ENCODE measurements at places on chromosomes 6 and 20. TPM values are rescaled to one million over a fixed set of nuclear protein-coding genes. Genes with fewer than 3 reads are reported as not detected.

GRCh38 chr20:49361862-49362660 lies 84.2 kb upstream of the ZNFX1 start:
- no peak for DNase-seq

DNA sequence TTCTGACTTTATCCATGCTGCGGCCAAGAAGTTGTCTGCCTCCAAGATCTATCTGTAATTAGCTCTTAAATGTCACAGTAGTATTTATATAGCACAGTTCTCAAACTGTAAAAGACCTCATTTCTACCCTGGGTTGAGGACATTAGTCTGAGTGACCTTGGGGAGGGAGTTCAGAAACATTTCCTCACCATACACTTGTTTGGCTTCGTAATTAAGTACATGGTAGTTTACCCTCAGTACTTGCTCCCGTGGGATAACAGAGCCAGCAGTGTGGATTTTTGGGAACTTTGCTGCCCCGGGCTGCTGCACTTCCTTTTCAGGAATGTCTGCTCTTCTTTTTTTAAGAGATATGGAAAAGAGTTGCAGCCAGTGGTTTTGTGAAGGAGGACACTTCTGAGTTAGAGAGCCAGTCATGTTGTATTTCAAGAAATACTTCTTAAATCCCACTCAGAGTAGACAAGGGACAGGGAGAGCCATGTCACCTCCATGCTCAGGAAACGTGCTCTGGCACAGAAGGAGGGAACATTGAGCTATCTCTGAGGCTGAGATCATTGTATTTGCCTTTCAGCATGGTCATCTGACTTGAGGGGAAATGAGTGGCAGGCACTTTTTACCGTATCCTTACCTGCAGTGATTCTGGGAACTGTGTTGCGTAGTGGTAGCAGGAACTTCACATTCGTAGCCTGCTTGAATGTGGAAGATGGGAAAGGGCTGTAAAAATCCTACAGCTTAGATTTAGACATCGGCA lies 33.6 kb downstream of the RPRD1B start:
- no peak for DNase-seq

GRCh38 chr6:143363299-143363698 lies 87.2 kb downstream of the ADAT2 start:
- DNase-seq: no peak

DNA sequence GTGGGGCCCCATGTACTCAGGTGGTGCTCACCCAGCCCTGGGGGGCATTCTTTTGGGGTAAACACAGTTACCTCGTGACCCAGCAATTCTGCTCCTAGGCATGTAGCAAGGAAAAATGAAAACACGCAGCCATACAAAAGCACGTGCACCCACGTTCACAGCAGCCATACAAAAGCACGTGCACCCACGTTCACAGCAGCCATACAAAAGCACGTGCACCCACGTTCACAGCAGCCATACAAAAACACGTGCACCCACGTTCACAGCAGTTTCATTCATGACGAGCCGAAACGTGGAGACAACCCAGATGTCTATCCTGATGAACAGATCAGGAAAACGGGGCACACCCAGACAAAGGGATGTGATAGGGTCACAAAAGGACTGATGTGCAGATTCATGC lies 57.1 kb downstream of the YTHDF1 start:
- no peak for DNase-seq

DNA sequence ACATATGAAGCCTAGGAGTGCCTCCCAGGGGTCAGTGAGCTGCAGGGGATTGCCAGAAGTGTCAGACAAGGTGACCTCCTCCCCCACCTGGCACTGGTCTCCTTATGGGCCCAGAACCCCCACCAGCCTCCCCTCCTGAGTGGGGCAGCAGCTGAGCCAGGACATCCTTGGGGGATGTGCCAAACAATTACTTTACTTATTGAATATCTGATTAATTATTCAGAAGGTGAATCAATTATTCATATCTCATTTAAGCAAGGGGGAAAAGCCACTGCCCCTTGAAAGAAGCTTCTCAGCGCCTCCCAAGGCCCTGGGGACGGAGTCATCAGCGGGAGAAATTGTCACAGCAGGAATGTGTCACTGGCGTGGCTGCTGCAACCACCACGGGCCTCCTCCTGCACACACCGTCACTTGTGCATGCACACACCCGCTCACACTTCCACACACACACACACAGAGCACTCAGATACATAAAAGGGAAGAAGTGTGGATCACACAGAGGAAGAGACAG lies 123.4 kb upstream of the MAFB start:
- no peak for DNase-seq

DNA sequence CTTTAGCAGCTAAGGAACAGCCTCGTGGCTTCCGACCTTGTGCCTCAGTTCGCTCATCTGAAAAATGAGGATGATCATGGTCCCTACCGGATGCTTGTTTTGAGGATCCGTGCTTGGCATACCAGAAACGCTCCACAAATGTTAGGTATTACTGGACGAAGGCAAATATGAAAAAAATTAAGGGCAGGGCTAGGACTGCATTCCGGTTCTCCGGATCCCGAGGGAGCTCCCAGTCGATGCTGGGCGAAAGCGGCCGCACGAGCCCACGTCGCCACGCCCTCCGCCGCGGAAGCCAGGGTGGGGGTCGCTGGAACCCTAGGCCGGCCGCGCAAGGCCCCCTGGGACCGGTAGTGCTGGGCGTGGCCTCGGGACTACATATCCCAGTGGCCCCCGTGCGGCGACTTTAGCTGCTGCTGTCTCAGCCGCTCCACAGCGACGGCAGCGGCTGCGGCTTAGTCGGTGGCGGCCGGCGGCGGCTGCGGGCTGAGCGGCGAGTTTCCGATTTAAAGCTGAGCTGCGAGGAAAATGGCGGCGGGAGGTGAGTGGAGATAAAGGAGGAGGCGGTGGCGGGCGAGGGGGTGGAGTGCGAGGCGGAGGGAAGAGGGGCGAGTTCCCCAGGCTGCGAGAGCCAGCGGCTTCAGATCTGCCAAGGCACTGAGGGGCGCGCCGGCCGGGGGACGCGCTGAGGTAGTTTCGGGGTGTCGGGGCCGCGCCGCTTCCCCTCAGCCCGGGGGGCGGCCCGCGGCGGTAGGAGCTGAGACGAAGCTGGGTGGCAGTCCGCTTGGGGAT lies at the start of gene NCOA3:
Gene NCOA3 (plus strand): TSS at position 406 of the 789 bp plus-strand sequence. CDS start 120,361 bp downstream, outside the sequence.
- DNase-seq: peak; percentile 90

GRCh38 chr6:6781873-6782227 lies 193.3 kb downstream of the LY86 start:
- DNase-seq: no peak

DNA sequence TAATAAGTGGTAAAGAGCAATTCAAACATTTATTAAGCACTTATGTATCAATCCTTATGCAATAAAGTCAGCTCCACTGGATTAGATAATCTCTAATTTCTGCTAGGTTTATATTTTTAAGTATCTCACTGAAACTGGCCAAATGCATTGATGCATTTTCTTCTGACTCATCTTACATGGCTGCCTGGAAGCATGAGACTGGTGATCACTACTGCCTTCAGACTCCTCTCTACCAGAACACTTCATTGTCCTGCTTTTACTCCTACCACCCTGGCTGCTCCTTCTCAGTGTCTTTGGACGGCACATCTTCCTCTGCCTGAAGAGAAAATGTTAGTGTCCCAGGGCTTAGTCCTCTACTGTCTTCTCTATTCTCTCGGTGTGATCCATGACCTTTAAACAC lies 7.4 kb downstream of the CEP85L start:
- DNase-seq: no peak

DNA sequence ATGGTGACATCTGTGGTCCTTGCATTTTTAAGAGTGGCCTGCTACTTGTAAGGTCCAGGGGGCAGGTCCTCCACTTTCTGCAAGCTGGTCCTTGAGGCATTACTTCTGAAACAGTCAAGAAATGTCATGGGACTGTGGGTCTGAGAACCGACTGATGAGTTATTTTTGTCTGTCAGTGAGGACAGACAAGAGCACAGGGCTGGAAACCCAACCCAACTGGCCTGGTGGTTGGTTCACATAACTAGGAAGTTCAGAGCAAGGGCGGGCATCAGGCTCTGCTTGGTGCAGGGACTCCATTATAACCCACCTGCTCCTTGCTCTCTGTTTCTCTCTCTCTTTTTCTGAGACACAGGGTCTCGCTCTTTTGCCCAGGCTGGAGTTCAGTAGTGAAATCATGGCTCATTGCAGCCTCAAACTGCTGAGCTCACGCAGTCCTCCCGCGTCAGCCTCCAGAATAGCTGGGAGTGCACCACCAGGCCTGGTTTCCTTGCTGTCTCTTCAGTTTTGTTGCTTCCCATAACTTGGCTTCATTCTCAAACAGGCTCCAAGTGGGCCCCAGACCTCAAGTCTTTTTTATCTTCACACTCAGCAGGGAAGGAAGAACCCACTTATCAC lies 9.2 kb downstream of the CST3 start:
- DNase-seq: no peak

DNA sequence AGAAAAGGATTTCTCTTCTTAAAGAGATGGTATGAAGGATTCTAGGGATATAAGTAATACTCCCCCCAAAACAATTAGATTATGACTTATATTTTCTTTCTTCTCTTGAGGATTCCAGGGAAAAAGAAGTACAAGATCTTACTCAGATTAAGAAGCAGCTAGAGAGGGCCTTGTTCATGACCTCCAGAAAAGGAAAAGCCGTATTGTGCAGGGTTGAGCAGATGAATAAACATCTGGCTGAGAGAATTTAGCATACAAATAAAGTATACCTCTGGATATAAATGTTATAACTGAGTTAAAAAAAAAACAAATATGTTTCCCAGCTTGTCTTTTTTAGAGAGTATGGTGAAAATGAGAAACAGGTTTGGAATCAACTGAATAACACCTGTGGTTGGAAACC lies 11.3 kb downstream of the MYO6 start:
- no peak for DNase-seq

DNA sequence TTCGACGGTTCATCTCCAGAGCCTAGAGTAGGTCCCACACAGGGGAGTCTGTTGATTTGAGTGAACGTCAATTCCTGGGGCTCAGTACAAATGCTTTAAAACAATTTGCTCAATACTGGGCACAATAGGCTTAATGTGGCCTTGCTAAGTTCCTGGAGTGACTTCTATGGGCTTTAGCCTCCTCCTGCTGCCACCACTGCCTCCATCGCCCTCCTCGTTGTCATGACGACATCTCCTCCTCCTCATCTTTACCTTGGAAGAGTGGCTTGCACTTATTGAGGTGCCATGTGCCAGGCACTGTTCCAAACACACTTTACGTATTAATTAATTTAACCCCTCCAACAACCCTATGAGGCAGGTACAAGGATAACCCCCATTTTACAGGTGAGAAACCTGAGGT lies 11.8 kb upstream of the ZMYND8 start:
- DNase-seq: no peak

- no peak for DNase-seq
Measured at GRCh38 chr6:119676961-119677360, 327.4 kb upstream of the MAN1A1 start.

- DNase-seq: no peak
Measured at GRCh38 chr6:40410821-40411220, 176.3 kb downstream of the LRFN2 start.

DNA sequence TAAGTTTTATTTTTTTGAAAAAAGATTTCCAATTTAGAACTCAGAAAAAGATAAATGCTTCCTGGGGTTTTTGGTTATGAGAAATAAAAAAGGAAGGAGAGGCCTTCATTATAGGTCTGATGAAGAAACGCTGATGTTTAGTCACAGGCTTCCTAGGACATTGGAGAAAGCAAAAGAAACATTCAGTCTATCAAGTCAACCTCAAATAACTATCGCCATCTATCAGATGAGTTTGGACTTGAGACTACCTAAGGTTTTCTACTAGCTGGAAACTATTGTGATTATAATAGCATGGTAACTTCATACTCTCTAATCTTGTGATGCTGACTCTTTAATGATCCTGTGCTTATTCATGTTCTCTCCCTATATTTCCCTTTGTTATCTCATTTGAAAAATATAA lies 171.3 kb downstream of the TPBG start:
- no peak for DNase-seq

GRCh38 chr6:12343122-12343439 lies 52.9 kb downstream of the EDN1 start:
- no peak for DNase-seq

DNA sequence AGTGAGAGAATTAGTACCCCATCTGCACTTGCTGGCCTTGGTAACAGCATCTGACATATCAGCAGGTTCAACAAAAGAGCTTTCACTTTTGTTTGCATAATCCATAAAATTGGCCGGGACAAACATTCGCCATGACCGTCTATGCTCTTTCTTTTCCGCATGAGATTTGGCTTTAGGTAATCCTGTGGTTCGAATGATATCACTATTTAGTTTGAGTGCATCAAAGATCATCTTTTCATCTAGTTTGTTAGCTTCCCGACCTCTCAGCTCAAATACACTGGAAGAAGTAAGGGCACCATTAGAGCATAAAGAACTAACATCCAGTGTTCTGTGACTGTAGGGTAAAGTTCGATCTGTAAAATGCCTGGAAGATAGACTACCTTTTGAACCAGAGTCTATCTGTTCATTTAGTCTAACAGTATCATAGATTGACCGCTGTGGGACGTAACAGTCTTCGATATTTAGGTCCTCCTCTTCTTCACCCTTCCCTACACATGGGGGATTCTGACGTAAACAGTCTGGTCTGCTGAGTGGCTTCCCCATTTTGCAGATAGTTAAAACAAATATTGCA lies 101.6 kb downstream of the DST start:
- DNase-seq: no peak

- DNase-seq: no peak
Measured at GRCh38 chr6:154485815-154486214, 24.7 kb downstream of the CNKSR3 start.

GRCh38 chr6:134358320-134358719 lies 40.4 kb upstream of the SGK1 start:
- DNase-seq: no peak

GRCh38 chr20:12837646-12838045 lies 171.1 kb upstream of the SPTLC3 start:
- DNase-seq: no peak

DNA sequence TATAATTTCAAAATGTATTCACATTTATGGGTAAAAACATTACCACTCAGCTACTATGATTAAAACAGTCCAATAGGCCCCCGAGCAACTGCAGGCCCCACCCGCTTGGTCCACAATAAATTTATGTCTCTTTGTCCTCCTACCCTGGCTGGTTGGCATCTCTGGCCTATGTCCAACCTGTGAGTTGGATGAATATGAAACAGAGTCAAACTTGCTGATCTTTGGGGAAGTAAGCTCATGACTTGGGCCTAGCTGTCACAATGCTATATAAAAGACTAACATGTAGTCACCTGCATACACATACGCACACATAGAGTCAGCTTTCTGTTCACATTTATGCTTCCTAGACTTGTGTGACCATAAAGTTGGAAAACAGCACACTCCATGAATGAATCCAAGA lies 20.5 kb downstream of the MAP7 start:
- no peak for DNase-seq

The OR2B6 gene
- 0.14 TPM for polyA plus RNA-seq

The FAM162B gene
- polyA plus RNA-seq: 8.0 TPM

The KCNS1 gene
- 0.33 TPM for polyA plus RNA-seq

The SLC25A27 gene
- 36.9 TPM for polyA plus RNA-seq

The METTL24 gene
- polyA plus RNA-seq: 15.5 TPM

The RNF5 gene
- 98.6 TPM for polyA plus RNA-seq

The SLC52A3 gene
- polyA plus RNA-seq: 5.8 TPM

The KHDC1L gene
- not detected for polyA plus RNA-seq

The MDFI gene
- polyA plus RNA-seq: 37.5 TPM

The HLA-DPB1 gene
- 17.9 TPM for polyA plus RNA-seq

The TFEB gene
- polyA plus RNA-seq: 8.4 TPM
